ENCODE measurements at places on chromosomes 1 and 21.

DNA sequence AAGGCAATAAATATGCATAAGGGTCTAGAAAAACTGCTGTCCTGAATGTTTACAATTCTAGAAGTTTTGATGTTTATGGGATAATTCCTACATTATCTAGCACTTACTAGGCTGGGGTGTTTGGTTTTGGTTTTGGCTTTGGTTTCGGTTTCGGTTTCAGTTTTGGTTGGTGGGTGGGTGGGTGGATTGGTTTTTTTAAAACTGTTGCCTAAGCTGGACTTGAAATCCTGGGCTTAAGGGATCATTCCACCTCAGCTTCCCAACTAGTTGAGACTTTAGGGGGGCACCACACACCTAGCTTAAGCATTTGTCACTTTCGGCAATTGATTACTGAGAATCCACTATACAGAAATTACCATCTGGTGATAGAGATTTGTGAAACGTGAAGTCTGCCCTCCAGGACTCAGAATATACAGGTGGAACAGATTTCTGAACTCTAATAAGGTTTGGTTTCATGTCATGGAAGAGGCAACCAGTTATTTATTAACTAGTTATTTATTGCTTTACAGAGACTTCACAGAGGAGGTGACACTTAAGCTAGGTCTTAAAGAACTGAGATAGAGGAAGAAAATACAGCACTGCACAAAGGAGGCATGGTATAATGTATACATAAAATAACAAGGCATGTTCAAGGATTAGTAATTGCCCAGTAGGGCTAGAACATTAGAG, 69.6 kb downstream of the PIK3R3 start:
- peak; percentile 55 for DNase-seq

DNA sequence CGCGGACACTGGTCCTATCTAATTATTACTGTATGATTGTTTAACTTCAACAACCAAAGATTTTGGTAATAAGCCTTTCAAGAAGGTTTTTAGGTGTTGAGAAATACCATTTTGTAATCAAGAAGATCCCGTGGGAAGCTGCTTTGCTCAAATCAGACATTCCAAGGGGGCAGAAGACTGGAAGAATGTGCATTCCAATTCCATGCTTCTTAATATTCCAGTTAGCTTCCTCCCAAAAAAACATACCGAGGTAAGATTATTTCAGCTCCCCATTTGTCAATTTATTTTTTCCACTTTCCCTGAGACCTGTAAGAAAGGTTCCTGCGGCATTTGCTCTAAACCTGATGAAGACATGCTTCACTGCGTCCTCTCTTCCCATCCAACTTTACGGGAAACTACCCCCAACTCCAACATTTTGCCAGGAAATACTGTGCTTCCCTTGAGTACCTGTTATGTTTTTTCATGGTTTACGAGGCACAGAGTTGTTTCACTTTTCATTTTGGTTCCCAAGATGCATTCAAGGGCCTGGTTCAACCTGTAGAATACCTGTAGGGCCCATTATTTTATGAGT, 4.1 kb downstream of the CNN3 start:
- DNase-seq: no peak

- no peak for DNase-seq
These were observed 79.3 kb upstream of the WARS2 start for GRCh38 chr1:119219711-119220110.

DNA sequence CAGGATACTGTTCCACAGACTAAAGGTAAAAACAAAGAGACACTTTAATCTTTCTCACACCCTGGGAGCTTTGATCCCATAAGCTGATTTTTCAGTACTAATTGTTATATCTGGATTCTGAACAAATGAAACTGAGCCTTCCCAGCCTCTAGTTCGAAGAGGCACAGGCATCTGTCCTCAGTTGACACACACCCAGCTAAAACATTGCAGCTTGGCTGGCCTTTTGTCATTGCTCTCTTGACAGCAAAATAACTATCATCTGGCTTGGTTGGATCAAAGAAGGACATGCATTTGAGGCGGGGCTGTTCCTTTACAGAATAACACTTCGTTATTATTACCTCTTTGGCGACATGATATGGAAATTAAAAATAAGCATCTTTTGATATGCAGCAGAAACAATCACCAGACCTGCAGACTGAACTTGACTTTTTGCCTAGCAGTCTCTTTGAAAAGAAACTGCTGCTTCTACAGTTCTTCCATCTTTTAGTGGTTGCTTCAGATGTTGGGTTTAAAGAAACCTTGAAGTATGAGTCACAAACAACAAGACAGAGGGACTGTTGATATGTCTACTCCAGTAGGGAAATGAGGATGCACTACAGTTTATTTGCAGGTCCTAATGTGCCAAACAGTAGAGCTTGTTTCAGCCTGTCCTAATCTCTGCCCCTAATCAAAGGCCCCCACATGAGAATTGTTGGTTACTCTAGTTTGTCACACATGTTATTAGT, 166.5 kb downstream of the TPR start:
- no peak for DNase-seq

- DNase-seq: no peak
These were observed 243.6 kb downstream of the SIPA1L2 start for GRCh38 chr1:232386294-232386693.

DNA sequence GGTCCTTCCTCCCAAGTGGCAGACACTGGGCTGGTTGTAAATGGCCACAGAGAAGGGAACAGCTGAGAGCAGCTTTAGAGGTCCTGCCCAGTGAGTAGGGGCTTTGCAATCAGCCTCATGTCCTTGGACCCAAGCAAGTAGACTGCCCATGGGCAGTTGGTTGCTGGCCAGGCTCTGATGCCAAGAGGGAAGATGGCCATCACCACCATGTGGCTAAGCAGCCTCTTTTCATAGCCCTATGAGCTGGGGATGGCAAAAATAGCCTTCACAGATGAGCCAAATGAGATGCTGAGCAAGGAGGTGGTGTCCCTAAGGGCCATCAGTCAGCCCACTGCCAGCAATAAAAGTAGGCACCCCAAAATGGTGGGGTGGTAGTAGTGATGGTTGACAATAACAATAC, 3.2 kb downstream of the DISP3 start:
- no peak for DNase-seq

DNA sequence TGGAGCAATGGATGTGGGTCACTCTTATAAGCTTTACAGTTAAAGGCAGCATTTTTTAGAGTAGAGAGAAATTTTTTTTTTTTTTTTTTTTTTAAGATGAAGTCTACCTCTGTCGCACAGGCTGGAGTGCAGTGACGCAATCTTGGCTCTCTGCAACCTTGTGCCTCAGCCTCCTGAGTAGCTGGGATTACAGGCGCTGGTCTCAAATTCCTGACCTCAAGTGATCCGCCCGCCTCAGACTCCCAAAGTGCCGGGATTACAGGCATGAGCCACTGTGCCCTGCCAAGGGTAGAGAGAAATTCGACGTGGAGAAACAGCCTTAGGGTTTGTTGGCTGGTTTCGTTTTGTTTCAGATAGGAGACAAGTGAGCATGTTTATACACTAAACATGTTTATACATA, 594.2 kb upstream of the ADAMTS5 start:
- DNase-seq: no peak

DNA sequence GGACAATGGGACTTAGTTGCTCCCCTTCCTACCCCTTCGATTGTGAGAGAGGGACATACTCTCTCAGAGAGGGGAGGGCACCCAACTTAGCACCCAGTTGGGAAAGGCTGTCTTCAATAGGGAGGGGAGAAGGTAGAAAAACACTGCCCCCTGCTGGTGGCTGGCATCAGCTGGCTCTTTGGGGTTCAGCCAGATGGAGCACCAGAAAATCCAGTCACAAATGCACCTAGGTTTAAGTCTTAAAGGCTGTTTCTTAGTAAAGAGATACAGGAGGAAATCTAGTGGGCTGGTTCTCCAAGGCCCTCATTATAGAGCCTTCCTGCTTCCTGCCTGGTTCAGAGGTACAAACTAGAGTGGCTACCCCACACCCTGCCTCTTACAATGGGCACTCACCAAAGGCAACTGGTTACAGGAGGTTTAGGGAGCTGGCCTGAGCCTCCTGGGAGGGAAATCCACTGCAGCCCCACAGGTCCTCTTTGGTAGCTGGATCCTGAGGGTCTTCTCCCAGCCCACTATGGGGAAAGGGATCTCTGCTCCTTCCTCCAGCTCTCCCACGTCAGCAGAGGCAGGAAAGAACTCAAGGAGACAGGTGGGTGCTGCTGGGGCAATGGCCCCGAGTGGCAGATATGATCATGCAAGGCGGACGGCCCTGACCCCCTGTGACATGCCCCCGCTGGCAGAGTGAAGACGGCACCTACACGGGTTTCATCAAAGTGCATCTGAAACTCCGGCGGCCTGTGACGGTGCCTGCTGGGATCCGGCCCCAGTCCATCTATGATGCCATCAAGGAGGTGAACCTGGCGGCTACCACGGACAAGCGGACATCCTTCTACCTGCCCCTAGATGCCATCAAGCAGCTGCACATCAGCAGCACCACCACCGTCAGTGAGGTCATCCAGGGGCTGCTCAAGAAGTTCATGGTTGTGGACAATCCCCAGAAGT, 28.3 kb downstream of the EIF2D start:
- peak; percentile 87 for DNase-seq

DNA sequence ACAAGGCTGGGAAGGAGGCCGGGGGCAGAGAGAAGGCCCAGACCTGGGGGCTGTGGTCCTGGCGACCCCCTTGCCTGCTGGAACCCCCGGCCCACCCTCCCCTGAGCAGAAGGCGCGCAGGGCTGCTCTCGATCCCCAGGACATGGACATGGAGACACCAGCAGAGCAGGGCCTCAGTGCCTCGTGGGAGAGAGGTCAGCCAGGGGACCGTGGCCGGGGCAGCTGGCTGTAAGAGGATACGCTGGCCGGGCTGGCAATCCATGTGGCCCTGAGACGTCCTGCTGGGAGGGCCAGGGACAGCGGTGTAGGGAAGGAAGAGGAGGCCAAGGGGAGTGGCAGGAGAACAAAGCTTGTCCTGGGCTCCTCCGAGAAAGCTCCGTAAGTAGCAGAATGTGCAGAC, 132.2 kb downstream of the CASZ1 start:
- no peak for DNase-seq

GRCh38 chr1:2350501-2350900, 40.9 kb downstream of the MORN1 start:
- no peak for DNase-seq

DNA sequence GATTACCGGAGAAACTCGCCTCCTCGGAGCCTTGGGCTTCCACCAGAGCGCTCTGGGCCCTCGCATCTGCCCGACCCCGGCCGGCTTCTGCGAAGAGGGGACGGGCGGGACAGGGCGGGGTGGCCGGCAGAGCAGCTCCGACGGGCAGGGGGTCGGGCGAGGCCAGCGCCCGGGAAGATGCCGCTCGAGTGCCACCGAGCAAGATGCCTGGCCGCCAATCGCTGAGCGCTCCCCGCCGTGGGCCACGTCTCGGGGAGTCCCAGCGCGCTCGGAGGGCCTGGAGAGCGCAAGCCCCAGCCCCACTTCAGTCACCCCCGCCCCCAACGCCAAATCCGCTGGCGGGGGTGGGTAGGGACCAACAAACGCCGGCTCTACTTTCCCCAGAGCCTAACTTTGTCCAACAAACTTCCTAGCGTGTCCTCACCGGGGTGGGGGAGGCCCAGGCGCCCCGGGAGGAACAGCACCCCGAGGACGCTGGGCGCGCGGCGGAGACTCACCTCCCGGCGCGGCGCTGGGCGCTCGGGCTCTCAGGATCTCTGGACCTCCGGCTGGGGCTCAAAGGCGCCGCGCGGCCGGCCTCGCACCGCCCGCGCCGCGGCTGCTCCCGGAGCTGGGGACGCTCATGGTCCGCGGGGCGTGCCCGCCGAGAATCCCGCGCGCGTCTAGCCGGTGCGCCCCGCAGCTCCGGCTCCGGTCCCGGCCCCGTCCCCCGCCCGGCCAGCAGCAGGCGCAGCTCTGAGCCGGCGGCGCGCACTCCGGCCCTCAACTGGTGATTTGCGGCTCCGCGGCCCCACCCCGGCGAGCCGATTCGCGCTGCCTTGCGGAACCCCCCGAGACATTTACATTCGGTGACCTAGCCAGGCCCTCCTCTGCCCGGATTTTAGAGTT, at the start of gene BCAR3:
TSS of gene BCAR3 (minus strand) at position 737 of the 888 bp plus-strand sequence. CDS start 6,907 bp downstream, outside the sequence.
- DNase-seq: peak; percentile 9

GRCh38 chr1:117336088-117336817, 31.0 kb upstream of the MAN1A2 start:
- no peak for DNase-seq

- no peak for DNase-seq
These were observed 39.9 kb upstream of the BACH1 start for GRCh38 chr21:29258626-29259338.

- no peak for DNase-seq
These were observed 36.7 kb upstream of the HAO2 start for GRCh38 chr1:119331915-119332314.

DNA sequence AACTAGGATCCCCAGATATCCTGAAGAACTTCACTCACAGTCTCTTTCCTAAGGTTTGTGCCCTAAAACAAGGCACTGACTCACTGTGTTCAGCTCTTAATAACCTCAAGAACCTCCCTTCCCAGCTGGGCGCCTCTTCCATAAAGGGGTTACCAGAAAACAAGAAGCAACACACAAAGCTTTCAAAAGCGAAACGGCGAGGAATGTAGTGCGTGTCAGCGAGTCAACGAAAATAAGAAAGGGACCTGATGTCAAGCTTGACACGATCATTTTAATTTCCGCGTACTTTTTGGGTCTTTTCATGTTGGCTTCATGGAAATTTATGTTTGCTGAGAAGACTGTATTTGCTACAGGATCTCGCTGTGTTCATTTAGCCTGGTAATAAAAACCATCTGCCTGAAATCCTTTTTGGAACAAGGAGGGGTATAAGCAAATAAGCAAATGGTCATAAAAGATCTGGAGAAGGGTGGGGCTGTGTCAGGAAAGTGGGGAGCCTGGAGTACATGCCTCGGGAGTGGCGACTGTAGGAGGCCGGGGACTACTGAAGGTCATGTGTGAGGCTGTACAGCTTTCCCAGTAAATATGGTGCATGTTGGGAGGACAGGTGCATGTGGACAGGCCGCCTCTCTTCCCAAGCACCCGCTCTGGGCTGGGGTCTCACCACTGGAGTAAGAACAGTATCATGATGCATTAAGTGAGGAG, 11.4 kb upstream of the CLDN14 start:
- DNase-seq: no peak

GRCh38 chr1:28329395-28330153, 734 bp downstream of the MED18 start:
- peak; percentile 49 for DNase-seq

GRCh38 chr1:247277191-247277590, 21.3 kb downstream of the VN1R5 start:
- no peak for DNase-seq

- DNase-seq: no peak
These were observed 24.5 kb downstream of the CFHR5 start for GRCh38 chr1:197001828-197002227.

DNA sequence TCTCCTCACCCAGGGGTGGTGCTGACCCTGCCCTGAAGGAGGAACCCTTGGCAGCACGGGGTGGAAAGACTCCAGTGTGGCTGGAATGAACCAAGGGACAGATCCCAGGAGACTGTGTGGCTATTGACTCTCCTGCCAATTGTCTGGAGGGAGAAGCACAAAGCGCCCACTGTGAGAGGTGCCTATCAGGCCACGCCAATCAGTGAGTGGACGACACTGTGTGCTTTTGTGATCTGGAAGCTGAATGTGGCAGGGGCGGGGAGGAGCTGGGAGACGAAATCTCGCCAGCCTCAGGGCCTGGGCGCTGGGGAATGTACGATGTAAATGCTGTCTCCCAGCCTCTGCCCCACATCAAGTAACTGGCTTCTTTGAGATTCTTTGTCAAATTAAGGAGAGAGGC, 167.1 kb downstream of the ZBTB18 start:
- DNase-seq: no peak

GRCh38 chr21:45470087-45470515, 65.1 kb downstream of the COL18A1 start:
- DNase-seq: no peak

- no peak for DNase-seq
These were observed 1.5 kb downstream of the ITSN1 start for GRCh38 chr21:33643658-33644311.

GRCh38 chr1:203316626-203317093, 11.3 kb downstream of the BTG2 start:
- no peak for DNase-seq

All from activated naive CD4-positive, alpha-beta T cell treated with Interleukin-2 at 50 U/mL for 16 hours (primary cell).